ENCODE measurements at places on chromosomes 6 and 20.
A peak's percentile ranks its signal among the peaks of the same experiment; 100 is the strongest.

DNA sequence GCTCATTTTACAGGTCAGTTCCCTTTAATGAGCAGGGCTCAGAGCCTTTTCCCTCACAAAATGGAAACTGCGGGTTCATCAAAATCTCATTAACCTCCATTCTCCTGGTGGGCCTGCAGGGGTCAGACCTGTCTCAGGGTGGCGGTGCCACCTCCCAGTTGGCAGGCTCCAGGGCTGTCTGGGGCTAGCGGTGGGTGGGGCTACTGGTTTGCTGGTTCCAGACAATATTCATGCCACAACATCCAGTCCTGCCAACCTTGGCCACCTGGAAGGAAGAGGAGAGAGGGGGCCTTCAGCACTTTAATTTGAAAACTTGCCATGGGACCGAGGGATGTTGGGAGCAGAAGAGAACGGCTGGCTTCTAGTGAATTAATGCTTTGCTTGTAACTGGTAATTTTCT, 41.9 kb upstream of the CTNNBL1 start:
- DNase-seq = peak; percentile 61

DNA sequence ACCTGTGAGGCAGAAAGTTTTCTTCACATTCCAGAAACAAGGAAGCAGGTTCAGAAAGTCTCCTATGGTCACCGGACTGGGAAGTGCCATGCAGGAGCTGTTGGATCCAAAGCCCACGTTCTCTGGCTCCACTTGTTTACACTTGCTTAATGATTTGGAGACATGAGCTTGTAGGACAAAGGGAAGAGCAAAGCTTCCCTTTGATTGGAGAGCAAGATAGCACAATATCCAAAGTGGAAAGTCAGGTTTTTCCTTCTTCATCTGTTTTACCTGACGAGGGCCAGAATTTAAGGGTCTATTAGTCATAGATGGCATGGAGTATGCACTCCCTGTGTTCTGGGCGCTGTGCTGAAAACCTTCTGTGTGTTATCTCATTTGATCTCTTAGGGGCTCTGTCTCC, 81.2 kb downstream of the PDE7B start:
- no peak for DNase-seq

- no peak for DNase-seq
Measured at GRCh38 chr6:150001295-150002008, 23.9 kb downstream of the RAET1L start.

DNA sequence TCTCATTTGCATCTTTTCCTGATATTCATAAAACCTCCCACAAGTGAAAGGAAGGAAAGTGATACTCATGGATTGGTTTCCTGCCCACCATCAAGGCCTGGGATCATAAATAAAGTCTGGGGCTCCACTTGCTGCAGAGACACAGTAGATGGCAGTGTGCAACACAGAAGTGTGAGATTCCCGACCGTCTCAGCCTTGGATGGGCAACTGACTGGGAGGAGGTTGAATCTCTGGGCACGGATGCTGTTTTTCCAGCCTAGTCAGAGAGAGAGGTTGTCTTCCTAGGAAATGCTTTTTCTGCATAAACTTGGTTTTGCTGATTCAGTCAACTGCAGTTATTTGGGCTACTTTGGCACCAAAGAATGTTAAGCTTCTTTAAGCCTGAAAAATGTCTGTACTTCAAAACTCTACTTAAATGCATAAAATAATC, 9.9 kb upstream of the RFPL4B start:
- peak; percentile 58 for DNase-seq

DNA sequence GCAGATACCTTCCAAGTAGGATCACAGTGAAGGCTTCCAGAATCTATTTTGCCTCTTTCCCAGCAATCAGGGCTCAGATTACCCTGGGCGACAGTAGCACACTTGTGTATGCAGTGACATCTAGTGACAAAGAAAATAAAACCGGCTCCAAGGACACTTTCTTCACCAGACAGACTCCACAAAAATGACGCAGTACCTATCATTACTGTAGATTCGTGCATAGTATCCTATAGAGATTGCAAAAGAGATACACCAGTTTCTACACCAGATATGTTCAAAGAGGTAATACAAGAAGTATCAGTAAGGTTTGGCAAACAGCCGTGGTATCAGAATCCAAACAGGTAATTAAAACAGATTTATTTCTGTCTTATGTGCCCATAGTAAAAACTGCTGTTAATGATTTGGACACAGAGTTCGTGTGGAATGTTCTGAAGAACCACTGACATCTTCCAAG, 600.4 kb upstream of the JAG1 start:
- DNase-seq = peak; percentile 51

GRCh38 chr6:86943819-86944407, 6.6 kb downstream of the HTR1E start:
- no peak for DNase-seq

GRCh38 chr6:130587778-130588520, 222.1 kb downstream of the TMEM200A start:
- no peak for DNase-seq

All from NCI-H1092 (cell line).